ENCODE measurements at places on chromosomes 7 and 10.
A peak's percentile ranks its signal among the peaks of the same experiment; 100 is the strongest.

- DNase-seq = no peak
These were observed 231.3 kb upstream of the CELF2 start for GRCh38 chr10:10786109-10787090.

- DNase-seq = no peak
These were observed 118.4 kb upstream of the WDR11 start for GRCh38 chr10:120732643-120733313.

DNA sequence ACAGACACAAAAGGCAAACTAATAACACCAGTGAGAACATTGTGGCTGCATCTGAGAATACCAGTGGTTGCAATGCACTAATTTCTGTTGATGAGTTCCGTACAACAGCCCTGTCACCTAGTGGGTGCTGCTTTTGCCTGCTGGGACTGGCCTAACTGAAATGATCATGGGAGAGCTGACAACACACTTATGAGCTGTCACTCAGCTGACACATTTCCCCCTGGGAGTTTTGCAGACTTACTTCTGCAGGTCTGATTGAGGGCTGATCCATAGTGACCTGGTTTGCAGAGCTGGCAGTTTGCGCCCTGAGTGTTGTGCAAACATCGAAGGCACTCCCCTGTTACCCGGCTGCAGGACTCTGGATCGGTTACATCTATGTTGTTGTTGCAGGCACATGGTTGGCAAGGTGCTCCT lies 60.6 kb upstream of the LAMB1 start:
- no peak for DNase-seq

GRCh38 chr7:25240340-25240739 lies 12.1 kb upstream of the NPVF start:
- DNase-seq = peak; percentile 75

GRCh38 chr7:150648353-150649079 lies 16.3 kb upstream of the GIMAP6 start:
- no peak for DNase-seq
